ENCODE measurements at places on chromosomes 1 and 21. TPM values are rescaled to one million over a fixed set of nuclear protein-coding genes. Genes with fewer than 3 reads are reported as not detected.

The CELA2B gene
- not detected for total RNA-seq

The PKLR gene
- not detected for total RNA-seq

The S100A7A gene
- not detected for total RNA-seq

The PTGS2 gene
- total RNA-seq: 4.8 TPM

The EPHA10 gene
- total RNA-seq: not detected

The SV2A gene
- total RNA-seq: 19.4 TPM

The HMGCS2 gene
- total RNA-seq: not detected

The AGO4 gene
- total RNA-seq: 21.5 TPM

The PLA2G2A gene
- total RNA-seq: not detected

The JAM2 gene
- total RNA-seq: 1.5 TPM

The VAMP4 gene
- 21.4 TPM for total RNA-seq

The PSMG1 gene
- total RNA-seq: 50.0 TPM

The APP gene
- total RNA-seq: 721 TPM

The TSTD1 gene
- 34.8 TPM for total RNA-seq

The AGL gene
- 22.8 TPM for total RNA-seq

The CFHR1 gene
- total RNA-seq: not detected

The AVPR1B gene
- not detected for total RNA-seq

The GBP6 gene
- 0.15 TPM for total RNA-seq

The RGSL1 gene
- not detected for total RNA-seq

The ZFYVE9 gene
- 36.9 TPM for total RNA-seq

The WLS gene
- total RNA-seq: 164 TPM

The ZMYND12 gene
- 0.29 TPM for total RNA-seq

The TDRD5 gene
- total RNA-seq: not detected

The NFIA gene
- 7.6 TPM for total RNA-seq

The PTPRC gene
- not detected for total RNA-seq

The MRPL39 gene
- total RNA-seq: 44.4 TPM

The GNG4 gene
- total RNA-seq: not detected

The TACSTD2 gene
- total RNA-seq: 0.33 TPM

The CHI3L2 gene
- total RNA-seq: 2.5 TPM

The E2F2 gene
- 0.17 TPM for total RNA-seq

The ERICH3 gene
- total RNA-seq: not detected

The FCRL2 gene
- total RNA-seq: not detected

The GPR157 gene
- 1.9 TPM for total RNA-seq

The TMEM200B gene
- 22.8 TPM for total RNA-seq

The FASLG gene
- total RNA-seq: not detected

The RNF186 gene
- total RNA-seq: not detected

The REN gene
- not detected for total RNA-seq

The SPRR1B gene
- total RNA-seq: not detected

Measured in smooth muscle cell of trachea (primary cell).